ENCODE measurements at places on chromosomes 7 and 10.
A peak's percentile ranks its signal among the peaks of the same experiment; 100 is the strongest.

- no peak for DNase-seq
These were observed 1069.1 kb upstream of the AUTS2 start for GRCh38 chr7:68529221-68529620.

GRCh38 chr10:84818961-84819360, 490.6 kb downstream of the CCSER2 start:
- DNase-seq: no peak

DNA sequence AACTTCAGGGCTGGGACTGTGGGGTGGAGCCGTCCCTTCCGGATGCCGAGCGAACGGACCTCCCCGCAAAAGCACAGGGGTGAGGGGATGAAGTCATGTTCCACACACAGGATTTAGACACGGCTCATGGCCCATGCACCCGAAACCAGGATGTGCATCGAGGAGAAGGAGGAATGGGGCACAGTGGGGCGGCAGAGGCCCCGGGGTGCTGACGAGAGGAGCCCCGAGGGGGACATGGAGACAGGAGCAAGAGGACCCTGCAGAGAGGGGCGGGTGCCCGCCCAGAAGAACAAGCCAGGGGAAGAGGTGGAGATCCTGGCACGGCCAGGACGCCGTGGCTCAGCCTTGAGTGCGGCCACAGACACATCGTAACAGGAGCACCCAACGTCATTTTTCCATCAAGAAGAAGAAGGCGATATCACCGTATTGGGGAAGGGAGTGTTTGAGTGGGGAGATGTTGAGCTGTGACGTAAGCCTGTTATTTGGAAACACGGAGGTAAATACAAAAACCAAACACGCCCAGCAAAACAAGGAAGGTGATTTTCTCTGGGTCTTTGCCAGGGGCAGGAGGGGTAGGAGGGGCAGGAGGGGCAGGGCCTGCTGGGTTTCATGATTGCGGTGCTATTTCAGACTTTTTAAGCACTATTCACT, 25.3 kb upstream of the FOXL3 start:
- peak; percentile 12 for DNase-seq

DNA sequence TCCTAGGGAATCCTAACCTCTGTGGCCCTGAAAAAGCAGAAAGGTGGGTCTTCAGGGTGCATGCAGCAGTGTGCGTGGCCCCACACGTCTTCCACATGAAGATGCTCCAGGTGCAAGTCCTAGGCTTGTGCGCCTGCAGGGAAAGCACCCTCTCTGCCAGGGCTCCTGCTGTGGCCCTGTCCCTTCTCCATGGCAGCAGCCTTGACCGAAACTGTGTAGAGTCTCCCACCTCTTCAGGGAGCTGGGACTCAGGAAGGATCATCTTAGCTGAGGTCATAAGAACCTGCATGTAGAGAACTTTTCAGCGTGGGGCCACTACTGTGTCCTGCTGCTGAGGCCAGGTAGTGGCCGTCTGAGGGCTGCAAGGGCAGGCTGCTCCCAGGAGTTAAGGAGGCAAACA, 6.3 kb upstream of the CSGALNACT2 start:
- no peak for DNase-seq

GRCh38 chr10:118596426-118597124, 1.1 kb upstream of the PRLHR start:
- DNase-seq: no peak

GRCh38 chr10:102579328-102579727, 65.0 kb upstream of the TRIM8 start:
- peak; percentile 32 for DNase-seq

- peak; percentile 29 for DNase-seq
These were observed 220.8 kb downstream of the PHF14 start for GRCh38 chr7:11194492-11194891.

GRCh38 chr10:116195583-116195982, 77.4 kb downstream of the GFRA1 start:
- DNase-seq: no peak

GRCh38 chr10:132497063-132497680, 40.4 kb upstream of the INPP5A start:
- DNase-seq: no peak

DNA sequence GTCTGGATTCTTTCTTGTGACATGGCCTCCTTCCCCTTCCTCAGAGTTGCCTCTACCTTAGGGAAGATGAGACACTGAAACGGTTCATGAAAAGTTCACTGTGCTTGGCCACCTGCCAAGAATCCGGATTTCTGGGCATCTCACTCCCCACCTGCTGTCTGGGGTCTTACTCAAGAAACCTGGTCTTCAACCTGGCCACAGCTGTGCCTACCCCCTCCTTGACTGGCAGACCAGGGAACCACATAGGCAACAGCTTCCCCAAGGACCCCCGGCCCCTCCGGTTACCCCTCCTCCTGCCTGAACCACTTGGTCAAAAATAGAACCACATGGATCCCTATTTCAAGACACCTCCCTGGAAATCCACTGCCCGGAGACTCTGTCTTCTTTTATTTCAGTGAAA, 58.7 kb upstream of the NANOS1 start:
- DNase-seq: no peak

GRCh38 chr10:75136346-75136745, 24.9 kb downstream of the SAMD8 start:
- DNase-seq: no peak

GRCh38 chr10:78651287-78651686, 417.5 kb upstream of the ZMIZ1 start:
- DNase-seq: no peak

DNA sequence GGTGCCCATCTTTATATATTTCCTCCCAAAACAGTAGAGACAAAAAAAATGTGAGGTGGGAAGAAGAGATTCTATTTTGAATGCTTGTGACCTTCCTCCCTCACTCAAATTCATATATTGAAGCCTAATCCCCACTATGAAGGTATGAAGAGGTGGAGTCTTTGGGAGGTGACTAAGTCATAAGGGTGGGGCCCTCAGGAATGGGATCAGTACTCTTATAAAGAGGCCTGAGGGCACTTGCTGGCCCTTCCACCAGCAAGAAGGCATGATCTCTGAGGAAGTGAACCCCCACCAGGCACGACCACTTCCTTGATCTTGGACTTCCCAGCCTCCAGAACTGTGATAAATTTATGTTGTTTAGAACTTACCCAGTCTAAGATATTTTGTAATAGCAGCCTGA, 517.2 kb upstream of the CNTNAP2 start:
- DNase-seq: no peak

DNA sequence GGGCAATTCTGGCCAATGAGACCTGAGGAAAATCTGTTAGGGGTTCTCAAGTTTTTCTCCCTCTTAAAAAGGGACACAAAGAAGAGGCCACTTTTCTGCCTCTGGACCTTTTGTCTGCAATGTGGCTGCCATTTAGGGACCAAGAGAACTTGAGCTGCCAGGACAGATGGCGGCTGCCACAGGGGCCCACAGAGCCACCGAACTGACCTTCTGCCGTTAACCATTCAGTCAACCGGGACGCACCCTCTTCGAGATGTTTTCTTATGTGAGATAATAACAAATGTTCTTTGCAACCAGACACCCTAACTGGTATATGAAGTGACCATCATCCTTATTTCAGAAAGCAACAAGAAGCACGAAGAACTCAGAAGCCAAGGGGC, 29.2 kb downstream of the GSDME start:
- no peak for DNase-seq

Data from AG10803 (cell line).